Lower lobe of right lung (tissue), 2 donors: ENCODE measurements at places on chromosomes 11 and 22. TPM values are rescaled to one million over a fixed set of nuclear protein-coding genes. Genes with fewer than 3 reads are reported as not detected.

Gene OR10G4
- total RNA-seq, result not detected

Gene SLC22A25
- total RNA-seq, result not detected

Gene GGTLC2
- total RNA-seq, result 2.7 TPM

DNA sequence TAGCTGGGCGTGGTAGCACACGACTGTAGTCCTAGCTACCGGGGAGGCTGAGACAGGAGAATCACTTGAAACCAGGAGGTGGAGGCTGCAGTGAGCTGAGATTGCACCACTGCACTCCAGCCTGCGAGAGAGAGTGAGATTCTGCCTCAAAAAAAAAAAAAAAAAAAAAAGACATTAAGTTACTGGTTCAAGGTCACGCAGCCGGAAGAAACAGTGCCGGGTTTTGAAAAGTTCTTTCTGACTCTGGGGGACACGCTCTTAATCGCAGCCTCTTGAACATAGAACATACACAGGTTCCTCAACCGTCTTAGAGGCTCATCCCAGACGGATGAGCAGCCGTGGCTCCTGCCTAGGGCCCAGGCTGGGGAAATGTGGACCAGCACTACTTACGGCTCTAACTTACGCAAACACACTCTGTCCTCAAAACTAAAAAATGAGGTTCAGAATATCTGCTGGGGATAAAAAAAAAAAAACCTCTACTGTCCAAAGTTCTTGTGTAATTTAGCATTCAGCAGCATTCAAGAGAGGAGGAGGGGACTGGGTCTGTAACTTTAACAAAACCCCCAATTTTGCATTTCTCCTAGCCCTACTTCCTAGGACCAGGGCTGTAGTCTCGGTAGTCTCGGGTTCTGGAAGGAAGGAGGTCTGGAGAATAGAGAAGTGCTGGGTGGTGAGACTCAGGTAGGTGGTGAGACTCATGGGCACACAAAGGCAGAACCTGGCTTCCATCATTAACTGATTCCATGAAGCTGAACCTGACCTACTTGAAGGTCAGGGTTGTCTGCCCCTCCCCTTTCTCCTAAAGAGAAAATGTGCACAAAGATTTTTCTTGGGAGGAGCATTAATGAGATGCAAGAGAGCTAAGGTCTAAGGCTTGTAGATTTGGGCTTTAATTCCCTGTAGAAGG, 6.0 kb downstream of the SPTBN2 start:
- DNase-seq, result no peak

DNA sequence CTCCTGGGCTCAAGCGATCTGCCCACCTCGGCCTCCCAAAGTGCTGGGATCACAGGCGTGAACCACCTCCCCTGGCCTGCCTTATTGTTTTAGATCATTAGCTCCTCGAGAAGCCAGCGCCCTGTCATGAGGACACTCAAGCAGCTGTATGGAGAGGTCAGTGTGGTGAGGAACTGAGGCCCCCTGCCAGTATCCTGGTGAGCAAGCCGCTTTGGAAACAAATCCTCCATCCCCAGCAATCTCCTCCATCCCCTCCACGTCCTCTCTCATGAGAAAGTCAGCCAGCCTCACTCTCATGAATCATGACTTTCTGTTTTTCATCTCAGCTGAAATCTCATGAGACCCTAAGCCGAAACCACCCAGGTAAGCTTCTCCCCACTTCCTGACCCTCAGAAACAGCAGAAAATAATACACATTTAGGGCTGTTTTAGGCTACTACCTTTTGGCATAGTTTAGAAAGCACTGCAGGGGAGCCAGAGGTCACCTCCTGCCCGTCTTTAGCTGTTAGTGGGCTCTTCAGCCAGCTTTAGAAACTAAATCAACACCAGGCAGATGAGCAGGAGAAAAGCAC, 56.0 kb downstream of the CTTN start:
- DNase-seq, result no peak

DNA sequence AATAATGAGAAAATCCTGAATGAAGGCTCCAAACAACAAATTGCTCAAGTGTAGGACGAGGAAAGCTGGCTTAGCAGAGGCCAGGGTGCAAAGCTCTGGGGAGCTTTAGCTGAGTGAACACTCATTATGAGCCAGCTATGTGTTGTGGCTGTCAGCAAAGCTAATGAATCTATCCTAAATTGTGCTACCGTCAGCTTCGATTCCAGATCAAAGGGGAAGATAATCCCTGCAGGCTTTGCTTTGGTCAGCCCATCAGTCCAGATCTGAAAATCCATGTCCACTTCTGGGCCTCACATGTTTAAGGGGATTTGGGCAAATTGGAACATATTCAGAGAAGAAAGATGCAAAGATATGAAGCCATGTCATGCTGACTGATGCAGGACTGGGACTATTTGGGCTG, 180.9 kb upstream of the ZBED5 start:
- DNase-seq, result no peak

DNA sequence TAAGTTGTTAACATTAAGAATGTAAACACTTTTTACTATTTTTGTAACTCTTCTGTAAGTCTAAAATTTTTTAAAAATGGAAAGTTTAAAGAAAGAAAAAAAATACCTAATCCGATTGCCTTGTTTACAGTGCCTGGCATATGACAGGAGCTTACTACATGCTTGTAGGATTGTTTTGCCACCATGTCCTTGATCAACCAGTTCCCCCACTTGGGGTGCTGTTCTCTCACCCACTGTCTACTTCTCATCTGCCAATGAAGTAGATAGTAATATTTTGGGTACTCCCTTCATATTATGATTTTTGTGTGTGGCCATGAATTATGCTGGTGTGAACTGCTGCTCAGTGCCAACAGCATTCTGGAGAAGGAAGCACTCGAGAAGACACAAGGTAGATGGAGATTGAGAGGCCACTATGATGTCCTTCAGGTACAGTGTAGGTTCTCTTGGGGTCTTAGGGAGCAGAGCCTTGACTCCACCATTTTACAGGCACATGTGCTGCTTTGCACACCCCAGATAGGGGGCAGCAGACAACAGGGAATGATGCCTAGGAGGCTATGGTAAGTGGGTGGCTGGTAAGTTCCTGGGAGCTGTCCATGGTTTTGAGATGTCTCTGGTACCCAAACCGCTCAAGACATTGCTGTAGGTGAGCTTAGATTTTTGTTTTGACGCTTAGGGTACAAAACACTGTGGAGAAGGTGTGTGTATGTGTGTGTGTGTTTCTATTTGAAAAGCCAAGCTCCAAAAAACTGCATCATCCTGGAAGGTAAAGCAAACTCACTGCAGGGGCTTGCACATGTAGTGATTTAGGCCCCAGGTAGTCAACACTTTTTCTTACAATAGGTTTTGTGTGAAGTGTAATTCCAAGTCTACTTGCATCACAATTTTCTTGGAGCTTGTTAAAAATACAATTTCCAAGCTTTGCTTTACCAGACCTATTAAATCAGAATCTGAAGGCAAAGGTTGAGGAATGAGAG, 494.5 kb upstream of the LARGE1 start:
- no peak for DNase-seq

DNA sequence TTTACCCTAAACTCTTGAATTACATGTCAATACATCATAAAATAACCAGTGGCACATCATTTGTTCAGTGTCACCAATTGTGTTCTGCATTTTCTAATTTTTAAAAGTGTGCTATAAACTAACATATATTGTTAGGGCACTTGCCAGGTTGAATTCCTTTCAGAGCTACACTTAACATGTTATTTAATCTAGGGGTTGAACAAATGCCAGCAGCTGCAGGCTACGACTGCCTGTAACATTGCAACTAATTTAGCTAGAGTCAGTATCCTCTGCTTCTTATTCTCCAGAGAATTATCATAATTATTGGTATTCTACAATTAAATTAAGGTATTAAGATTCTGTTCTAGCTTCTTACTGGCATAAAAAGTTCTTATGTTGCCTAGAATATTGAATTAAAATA, 46.4 kb upstream of the ARHGAP42 start:
- no peak for DNase-seq

DNA sequence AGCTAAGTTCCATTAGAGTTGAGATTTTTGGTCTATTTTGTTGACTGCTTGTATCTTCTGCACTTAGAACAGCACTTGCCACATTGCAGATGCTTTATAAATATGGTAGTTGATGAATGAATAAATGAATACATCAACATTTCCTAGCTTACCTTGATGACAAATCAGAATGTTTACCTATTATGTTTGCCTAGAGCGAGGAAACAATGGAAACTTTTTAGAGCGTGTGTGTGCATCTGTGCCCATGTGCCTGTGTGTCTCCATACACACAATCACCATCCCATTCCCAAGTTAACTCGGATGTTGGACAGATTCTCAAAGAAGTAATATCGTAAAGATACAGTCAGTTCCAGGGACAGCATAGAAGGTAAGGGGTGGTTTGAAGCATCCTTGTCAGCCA, 139.1 kb downstream of the DBX1 start:
- DNase-seq, result no peak

DNA sequence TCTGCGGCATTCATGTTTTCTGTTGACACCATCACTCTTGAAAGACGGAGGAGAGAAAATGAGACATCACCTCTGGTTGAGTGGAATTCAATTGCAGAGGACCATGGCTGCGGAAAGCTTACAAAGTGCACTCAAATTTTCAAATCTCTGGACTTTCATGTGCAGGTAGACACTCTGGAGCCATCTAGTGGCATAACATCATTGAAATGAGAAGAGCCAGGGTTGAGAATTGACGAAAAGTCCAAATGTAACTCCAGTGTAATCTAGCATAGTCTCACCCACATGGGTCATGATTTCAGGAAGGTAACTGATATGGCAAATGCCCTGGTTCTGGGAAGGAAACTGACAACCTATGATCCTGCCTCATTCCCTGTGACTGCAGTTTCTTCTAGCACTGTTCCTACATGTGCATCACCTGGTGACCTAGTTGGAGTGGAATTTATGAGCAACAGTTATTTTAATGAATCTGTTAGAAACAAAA, 687.8 kb downstream of the KCNA4 start:
- no peak for DNase-seq

- no peak for DNase-seq
Observed at GRCh38 chr11:102810950-102811660, 13.1 kb upstream of the MMP1 start.

DNA sequence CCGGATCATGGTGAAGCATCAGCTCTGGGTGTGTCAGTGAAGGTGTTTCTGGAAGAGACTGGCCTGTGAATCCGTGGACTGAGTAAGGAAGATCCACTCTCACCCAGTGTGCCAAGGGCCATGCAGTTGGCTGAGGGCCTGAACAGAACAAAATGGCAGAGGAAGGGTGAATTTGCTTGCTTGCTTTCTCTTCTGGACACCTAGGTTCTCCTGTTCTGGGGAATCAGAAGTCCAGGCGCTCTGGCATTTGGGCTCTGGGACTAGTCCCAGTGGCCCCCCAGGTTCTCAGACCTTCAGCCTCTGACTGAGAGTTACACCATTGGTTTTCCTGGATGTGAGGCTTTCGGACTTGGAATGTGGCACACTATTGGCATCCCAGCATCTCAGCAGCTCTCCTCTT, 1170.8 kb downstream of the TBC1D22A start:
- no peak for DNase-seq
